Activated CD8-positive, alpha-beta memory T cell treated with anti-CD3 and anti-CD28 coated beads, Interleukin-2, amount 10 ng/mL, durations not matched to agents 7 days and 5 days (primary cell): ENCODE measurements at places on chromosomes 3 and 15. TPM values are rescaled to one million over a fixed set of nuclear protein-coding genes. Genes with fewer than 3 reads are reported as not detected.
A peak's percentile ranks its signal among the peaks of the same experiment; 100 is the strongest.

CACNA2D3 gene
- total RNA-seq, result not detected

WNT5A gene
- total RNA-seq, result 0.16 TPM

SCN10A gene
- total RNA-seq, result not detected

SMAD6 gene
- 0.29 TPM for total RNA-seq

MRAS gene
- total RNA-seq, result not detected

SST gene
- not detected for total RNA-seq

TF gene
- total RNA-seq, result 0.16 TPM

BCHE gene
- total RNA-seq, result not detected

EHD4 gene
- 15.6 TPM for total RNA-seq

SLC27A2 gene
- 36.4 TPM for total RNA-seq

MYEF2 gene
- 25.8 TPM for total RNA-seq

CA12 gene
- not detected for total RNA-seq

MOBP gene
- total RNA-seq, result not detected

ECE2 gene
- not detected for total RNA-seq

ZPLD1 gene
- not detected for total RNA-seq

ARRDC4 gene
- not detected for total RNA-seq

DNA sequence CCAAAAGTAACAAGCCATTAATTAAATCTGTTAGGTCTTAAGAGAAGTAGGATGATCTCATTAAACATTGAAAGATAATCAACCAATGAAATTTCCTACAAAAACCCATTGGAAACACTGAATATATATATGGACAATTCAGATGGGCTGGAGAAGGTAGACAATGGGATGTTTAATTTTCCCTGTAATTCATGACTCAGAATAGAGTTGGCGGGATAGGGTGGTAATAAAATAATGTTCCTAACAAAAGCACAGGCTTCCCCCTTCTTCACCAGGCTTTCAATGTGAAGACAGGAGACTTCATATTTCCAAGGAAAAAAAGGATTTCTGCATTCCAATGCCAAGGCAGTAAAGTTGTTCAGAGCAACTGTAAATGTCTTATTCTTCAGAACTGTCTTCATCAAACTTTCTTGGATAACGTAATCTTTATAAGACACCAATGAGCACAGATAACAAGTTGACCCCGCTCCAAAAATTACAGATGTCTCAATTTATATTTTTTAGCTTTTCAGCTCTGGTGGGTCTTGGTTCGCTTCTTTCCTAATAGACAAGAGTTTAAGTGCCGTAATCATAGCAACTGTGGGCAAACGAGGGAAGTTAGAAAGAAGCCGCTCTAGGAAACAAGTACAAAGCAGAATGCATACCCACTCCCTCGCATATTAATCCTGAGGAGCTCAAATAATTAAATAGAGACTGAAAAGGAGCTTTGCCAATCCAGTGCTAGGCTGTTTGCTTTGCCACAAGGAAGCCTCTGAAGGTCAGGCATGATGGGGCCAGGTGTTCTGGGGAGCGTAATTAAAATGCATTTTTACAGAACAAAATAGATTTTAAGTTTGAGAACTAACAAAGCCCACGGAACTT is 377.0 kb downstream of the FOXP1 start:
- DNase-seq, result no peak

DNA sequence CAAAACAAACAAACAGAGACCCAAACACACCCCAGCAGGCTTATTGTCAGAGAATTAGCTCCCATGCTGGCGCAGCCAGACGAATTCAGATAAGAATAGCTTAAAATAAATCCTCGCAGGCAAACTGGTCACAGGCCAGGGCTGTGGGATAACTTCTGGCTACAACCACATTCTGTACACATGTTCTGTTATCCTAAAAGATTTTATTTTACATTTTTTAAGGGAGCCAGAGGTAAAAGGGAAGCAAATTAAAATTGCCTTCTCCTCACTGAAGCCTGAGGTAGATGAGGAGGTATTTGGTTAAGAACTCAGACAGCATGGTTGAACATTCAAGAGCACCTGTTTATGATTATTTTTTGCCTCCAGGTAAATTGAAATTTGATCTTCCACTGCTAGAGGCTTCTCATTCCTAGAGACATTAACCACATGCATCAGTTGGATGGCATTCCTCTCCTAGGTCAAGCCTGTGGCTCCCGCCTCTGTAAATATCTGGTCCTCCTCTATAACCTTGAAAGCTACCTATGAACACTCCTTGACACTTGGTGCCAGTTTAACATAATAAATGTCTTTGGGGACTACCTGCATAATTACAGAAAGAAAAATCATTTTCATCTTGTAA is 190.3 kb downstream of the SATB1 start:
- DNase-seq, result no peak

DNA sequence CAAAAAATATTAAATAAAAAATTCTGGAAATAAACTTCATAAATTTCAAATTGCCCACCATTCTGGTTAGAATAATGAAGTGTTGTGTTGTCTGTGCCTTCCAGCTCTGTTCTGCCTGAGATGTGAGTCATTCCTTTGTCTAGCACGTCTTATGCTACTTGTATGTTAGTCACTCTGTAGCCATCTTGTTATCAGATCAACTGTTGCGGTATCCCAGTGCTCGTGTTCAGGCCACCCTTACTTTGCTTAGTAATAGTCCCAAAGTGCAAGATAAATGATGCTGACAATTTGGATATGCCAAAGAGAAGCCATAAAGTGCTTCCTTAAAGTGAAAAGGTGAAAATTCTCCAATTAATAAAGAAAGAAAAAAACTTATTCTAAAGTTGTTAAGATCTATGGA is 527.5 kb downstream of the NAALADL2 start:
- DNase-seq, result no peak

GRCh38 chr3:81550415-81550814 is 211.0 kb downstream of the GBE1 start:
- no peak for DNase-seq

GRCh38 chr3:20060974-20061685 is 20.9 kb downstream of the KAT2B start:
- DNase-seq, result peak; percentile 54

- no peak for DNase-seq
Observed at GRCh38 chr3:42035816-42036482, 55.2 kb upstream of the TRAK1 start.

DNA sequence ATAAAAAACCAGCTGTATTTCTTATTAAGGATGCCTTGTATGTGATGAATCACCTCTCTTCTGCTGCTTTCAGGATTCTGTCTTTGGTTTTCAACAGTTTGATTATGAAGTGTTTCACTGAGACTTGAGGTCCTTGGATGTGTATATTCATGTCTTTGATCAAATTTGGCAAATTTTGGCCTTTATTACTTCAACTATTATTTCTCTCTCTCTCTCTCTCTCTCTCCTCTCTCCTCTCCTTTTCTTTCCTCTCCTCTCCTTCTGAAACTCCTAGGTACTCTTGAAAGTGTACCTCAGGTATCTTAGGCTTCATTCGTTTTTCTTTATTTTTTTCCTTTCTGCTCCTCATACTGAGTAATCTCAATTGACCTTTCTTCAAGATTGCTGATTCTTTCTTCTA is 43.3 kb downstream of the LSM3 start:
- DNase-seq, result no peak

DNA sequence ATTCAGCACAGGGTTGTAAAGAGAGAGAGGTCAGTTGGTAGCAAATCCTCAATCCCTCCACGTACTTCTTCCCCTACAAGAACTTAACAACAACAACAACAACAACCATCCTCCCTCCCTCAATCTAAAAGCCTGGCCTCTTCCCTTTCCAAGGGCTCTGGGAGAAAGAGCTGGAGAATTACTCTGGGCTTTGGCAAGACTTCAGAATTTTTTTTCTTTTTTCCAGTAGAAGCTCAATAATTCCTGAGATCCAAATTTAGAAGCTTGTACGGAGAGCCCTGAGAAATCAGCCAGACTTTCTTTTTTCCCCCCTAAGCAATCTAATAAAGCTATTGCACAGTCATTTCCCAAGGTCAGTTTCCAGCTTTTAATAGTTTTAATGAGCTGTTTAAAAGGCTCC is 95.8 kb upstream of the CACNA2D3 start:
- DNase-seq, result no peak

GRCh38 chr3:18113417-18113816 is 311.7 kb downstream of the SATB1 start:
- no peak for DNase-seq

- DNase-seq, result peak; percentile 68
Observed at GRCh38 chr15:74400915-74401757, 32.6 kb downstream of the SEMA7A start.

GRCh38 chr3:139505829-139506386 is 29.6 kb upstream of the RBP2 start:
- DNase-seq, result no peak

DNA sequence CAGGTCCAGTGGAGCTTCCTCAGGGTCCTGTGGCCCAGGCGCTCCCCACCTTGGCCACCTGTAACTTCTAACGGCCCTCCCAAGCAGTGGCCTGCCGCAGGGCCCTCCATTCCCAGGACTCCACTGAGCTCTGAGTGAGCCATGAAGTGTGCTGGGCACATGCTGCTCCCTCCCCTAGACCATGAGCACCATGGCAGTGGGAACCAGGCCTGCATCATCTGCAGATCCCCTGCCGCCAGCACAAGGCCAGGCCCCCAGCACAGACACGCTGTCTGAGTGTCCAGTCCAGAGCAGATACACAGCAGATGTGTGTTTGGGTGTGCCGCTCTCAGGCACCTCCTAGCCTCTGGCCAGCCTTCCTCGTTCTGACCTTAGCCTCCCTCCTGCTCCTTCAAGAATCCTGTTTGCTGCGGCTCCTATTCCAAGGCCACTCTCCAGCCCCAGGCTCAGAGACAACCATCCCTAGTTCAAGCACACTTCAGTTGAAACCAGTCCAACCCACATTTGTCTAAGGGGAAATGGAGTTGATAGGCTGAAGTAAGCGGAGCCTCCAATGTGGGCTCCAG is 7.0 kb upstream of the KLF15 start:
- no peak for DNase-seq

DNA sequence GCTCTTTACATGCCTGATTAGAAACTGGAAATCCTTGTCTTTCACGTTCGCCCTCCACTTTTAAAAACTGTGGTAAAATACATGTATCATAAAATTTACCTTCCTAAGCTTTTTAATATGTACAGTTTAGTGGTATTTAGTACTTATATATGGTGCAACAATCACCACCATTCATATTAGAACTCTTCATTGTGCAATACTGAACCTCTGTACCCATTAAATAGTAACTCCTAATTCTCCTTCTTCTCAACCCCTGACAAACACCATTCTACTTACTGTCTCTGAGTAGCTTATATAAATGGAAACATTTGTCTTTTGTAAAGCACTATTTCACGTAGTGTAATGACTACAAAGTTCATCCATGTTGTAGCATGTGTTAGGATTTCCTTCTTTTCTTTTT is 28.2 kb downstream of the GRM2 start:
- DNase-seq, result no peak

DNA sequence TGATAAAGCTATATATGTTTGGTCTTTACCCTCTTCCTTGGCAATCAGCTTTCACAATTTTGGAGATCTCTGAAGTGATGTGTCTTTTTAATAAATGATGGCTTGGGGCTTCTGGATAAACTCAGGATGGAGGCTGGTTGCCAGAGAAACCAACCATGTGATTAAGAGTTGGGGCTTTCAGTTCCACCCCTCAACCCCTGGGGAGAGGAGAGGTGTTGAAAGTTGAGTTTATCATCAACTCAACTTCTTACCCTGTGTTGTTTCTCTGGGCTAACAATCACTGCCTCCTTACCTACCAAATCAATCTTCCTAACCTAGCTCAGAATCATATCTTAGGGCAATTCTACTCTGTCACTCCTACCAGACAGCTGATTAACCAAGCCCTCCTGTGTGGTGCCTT is 735.8 kb downstream of the ZPLD1 start:
- DNase-seq, result no peak

GRCh38 chr3:139830817-139831216 is 104.2 kb upstream of the CLSTN2 start:
- no peak for DNase-seq

GRCh38 chr3:183033746-183034145 is 53.4 kb upstream of the DCUN1D1 start:
- no peak for DNase-seq

GRCh38 chr3:113287111-113287802 is 75.9 kb downstream of the BOC start:
- DNase-seq, result no peak

- DNase-seq, result no peak
Observed at GRCh38 chr3:16373341-16373946, 108.4 kb downstream of the OXNAD1 start.

GRCh38 chr3:72270072-72270681 is 485.2 kb upstream of the PROK2 start:
- no peak for DNase-seq

GRCh38 chr3:46368569-46368968 is 2.2 kb upstream of the CCR5 start:
- peak; percentile 93 for DNase-seq

- DNase-seq, result peak; percentile 59
Observed at GRCh38 chr3:32685543-32686185, 676 bp downstream of the CNOT10 start.

DNA sequence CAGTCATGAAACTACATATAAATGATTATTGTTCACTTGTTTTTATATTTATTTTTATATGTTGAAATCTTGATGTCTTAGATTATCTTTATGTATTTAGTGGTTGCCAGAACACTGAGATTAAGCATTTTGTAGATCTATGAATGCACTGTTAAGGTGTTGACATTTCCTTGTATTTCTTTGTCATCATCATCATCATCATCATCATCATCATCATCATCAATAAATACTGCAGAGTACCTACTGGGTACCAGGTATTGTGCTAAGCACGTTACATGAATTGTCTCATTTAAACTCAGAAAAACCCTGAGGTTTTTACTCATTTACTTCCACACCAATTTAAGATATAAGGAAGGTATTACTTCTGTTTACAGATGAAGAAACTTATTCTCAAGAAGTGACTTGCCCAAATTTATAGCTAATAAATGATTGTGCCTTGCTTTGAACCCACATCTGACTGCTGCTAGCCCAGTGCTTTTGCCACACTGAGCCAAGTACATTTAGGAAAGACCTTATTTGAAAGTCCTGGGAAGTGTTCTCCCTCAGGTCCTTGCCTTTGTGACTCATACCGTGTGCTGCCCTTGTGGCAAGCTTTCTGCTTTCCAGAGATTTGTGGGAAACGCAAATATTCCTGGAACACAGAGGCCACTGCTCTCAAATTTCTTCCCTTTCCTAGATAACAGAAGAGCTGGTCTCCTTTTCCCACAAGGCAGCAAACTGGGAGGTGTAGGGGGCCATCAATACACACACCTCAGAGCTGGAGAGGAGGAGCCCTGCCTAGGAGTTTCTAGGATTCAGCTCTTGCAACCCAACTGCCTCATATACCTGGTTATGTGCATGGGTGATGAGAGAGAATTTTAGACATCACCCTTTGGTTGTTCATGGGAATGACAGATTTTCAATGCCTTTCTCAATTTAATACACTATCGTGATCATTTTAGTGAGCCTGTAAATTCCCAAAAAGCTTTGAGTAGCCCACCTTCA is 115.4 kb upstream of the C15orf61 start:
- no peak for DNase-seq

DNA sequence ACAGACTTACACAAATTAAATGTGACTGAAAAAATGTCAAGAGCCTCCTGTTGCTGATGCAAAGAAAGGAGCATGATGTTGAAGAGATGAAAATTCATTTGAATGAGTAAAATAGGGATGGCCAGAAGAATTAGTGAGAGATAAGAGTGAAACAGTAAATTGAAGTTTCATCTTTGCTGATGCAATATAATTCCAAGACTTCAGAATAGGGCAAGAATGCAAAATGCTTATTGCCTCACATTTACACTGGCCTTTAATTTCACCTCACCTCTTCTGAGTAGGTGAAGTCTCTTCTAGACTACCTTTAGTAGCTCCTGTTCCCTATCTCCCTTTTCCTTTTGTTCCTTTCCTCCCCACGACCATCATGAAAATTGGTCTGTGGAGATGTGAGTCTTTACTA is 15.3 kb upstream of the MAPK6 start:
- DNase-seq, result no peak
